ENCODE measurements at places on chromosomes 5 and 9.
A peak's percentile ranks its signal among the peaks of the same experiment; 100 is the strongest.

GRCh38 chr5:53360811-53361210 lies 119.6 kb upstream of the FST start:
- peak; percentile 95 for DNase-seq

DNA sequence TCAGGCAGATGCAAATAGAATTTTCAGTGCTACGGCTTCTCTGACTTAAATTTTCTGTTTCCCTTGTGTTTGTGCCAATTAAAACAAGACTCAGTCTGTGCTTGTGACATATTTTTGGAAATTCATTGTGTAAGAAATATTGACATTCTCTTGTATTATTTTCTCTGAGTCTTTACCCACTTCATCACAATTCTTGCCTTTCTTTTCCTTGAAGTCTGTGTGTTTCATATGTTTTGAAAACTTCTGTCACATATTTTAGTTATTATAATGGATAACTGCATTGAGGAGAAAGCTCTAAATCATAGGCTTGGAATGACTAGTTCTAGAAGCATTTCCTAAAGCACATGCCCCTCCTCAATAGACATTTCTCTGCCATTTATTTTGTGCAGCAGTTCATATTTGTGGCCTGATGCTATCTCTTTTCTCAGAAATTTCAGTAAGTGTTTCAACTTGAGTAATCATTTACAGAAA lies 206.6 kb downstream of the PALM2AKAP2 start:
- DNase-seq: peak; percentile 94

DNA sequence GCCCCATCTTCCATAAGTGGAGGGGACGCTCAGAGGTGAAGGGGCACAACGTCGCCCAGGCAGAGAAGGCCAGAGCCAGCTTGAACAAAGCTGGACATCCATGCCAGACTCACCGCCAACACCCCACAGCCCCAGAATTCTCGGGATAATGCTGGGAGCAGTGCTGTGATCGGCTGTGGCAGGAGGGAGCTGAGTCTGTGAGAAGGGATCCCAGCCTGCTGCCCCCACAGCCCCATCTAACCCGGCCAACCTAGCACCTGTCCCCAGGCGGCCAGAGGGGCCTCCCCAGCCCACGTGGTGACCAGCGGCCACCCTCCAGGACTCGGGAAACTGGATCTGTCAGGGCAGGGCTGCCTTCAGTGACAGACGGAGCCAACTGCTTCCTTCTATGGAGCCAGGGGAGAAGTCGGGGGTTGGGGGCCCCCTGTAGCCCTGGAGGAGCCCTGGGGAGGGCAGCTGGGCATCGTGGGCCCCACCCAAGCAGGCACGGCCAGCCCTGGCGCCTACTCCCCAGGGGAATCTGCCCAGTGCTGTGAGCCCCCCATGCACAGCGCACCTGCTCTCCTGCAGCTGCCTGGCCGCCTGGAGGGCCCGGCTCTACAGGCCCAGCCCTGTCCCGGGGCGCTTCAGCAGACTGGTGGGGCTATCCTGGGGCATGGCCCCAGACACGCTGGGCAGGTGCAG lies 6.0 kb downstream of the BRD3 start:
- DNase-seq: no peak

GRCh38 chr5:135108569-135108968 lies 74.5 kb upstream of the PITX1 start:
- DNase-seq: no peak

Data from fibroblast of mammary gland (primary cell).